Endothelial cell of umbilical vein (primary cell): ENCODE measurements at places on chromosomes 3 and 15. TPM values are rescaled to one million over a fixed set of nuclear protein-coding genes. Genes with fewer than 3 reads are reported as not detected.

DNA sequence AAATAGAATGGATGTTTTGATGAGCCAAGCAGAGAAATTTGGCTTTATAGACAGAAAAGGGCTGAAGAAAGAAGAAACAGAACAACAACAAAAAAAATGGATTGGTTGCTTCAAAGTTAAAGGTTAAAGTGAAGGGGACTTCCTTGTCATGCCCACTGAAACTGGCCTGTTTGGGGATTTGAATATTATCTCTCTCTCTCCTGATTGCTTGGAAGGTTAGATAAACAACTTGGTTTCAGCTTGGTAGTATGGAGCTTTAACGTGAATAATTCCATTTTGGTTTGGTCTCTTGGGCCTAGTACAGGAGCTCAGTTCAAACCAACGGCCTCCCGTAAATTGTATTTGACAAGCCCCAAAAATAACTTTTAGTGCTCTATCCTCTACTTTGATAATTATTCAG, 70.8 kb upstream of the MBNL1 start:
- DNase-seq = no peak

- DNase-seq = no peak
Observed at GRCh38 chr3:134079111-134079547, 49.4 kb upstream of the SLCO2A1 start.

Gene PCNP
- 13.4 and 22.7 TPM in 2 replicates for polyA plus RNA-seq

Gene TMCO5A
- not detected in 2 replicates for polyA plus RNA-seq

DNA sequence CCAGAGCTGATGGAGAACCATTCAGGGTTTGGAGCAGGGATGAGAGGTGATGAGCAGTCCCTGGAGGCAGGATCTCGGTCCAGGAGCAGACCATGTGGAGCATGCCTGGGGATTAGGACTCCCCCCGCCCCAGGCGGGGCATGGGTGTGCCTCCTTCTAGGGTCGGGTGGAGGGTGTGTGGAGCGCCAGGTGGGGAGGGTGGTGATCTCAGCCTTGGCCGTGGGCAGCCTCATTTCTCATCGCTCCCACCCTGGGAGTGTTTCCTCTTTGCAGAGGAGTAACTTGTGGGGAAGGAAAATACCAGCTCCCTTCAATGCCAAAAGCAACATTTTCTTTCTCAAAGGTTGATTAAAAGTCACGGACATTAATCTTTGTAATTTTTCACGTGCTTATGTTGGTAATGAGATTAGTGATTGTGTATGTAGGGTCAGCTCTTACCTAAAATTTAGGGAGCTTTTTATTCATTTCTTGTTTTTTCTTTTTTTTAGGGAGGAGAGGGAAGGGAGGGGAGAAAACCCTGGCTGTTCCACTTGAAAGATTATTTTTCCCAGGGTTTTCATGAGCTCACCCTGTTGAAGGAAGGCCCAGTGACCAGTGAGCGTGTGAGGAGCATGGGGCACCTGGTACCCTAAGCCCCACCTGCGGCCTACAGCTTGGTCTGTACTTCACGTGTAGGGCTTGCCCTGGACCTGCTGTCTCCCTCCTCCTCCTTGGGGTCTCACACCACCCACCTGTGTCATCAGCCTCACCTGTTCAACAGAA, 11.0 kb downstream of the FBLN2 start:
- peak; percentile 40 for DNase-seq

Gene OR5K2
- not detected in 2 replicates for polyA plus RNA-seq

DNA sequence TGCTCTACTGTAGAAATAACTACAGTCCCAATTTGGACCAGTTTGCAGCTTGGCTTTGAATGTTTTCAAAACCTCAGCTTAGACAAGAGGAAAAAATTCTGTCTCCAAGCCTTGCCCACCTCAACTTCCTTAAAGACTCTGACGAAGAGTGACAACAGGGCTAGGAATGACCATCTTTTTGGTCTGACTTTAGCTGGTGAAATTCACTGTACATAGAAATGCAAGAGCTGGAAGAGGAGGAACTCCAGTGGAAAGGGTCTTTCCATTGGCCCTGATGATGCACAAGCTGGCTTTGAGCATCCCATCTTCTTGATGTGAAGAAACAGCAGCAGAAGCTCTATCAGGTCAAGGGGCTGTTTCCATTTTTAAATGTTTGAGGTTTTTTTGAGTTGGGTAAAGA, 22.7 kb upstream of the SH3BP5 start:
- no peak for DNase-seq

Gene CHST2
- polyA plus RNA-seq = 4.3 and 5.2 TPM in 2 replicates

DNA sequence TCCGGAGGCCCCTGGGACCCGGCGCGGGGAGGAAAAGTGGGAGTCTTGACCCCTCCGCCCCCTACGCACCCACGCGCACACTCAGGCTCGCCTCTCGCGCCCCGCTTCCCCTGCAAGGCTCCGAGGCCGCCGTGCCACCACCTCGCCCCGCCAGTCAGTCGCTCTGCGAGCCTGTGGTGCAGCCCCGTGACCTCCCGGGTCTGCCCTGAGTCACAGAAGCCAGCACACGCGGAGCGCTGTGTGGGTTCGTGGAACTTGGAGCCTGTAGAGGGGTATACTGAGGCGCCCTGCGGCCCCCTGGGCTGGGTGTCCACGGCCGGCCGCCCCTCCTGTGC, 380 bp upstream of the ALS2CL start:
- DNase-seq = peak; percentile 16

DNA sequence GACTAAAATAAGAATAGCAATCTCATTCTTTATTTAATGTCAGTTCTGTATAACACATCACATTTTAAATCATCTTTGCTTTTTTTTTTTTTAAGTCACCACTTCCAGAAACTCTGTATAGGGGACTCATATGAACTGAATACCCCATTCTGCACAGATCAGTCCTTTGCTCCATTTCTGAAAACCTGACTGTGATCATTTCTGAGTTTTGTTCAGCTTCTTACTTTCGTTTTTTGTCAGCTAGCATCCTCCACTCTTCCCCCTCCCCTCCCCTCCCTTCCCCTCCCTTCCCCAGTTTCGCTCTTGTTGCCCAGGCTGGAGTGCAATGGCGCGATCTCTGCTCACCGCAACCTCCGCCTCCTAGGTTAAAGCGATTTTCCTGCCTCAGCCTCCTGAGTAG, 49.8 kb upstream of the SGO1 start:
- no peak for DNase-seq

- no peak for DNase-seq
Observed at GRCh38 chr3:55157731-55158130, 229.9 kb upstream of the LRTM1 start.

- DNase-seq = peak; percentile 86
Observed at GRCh38 chr3:194548346-194549321, 61.8 kb upstream of the ATP13A3 start.

GRCh38 chr3:37330466-37330865, 156.1 kb upstream of the LRRFIP2 start:
- DNase-seq = no peak

Gene ZNF860
- polyA plus RNA-seq = 0.19 and 0.29 TPM in 2 replicates

GRCh38 chr3:194136519-194137007, 615 bp downstream of the HES1 start:
- no peak for DNase-seq

- no peak for DNase-seq
Observed at GRCh38 chr15:71559098-71559497, 251.3 kb upstream of the NR2E3 start.

Gene EEF1AKMT4
- 8.0 and 9.8 TPM in 2 replicates for polyA plus RNA-seq

GRCh38 chr3:111608383-111608782, 13.2 kb upstream of the ZBED2 start:
- no peak for DNase-seq

- DNase-seq = no peak
Observed at GRCh38 chr15:40743921-40744814, 10.9 kb downstream of the RMDN3 start.

Gene CYP1A2
- polyA plus RNA-seq = not detected in 2 replicates

Gene CSTA
- polyA plus RNA-seq = not detected in 2 replicates

DNA sequence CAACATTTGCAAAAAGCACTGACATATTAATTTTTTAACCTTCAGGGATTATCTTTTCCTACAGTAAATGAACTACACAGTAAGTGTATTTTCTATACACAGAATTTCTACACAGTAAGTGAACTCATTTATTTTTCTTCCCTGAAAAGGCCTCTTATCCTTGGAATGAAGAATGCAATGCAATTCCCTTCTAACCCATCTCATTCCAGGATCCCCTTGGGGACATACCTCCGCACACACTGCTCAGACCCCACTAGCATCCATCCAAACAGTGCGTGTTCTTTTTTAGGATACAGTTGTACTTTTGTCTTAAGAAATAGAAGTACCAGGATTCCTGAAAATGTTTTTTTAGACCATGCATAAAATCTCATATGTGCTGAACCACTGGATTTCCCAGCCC, 152.8 kb downstream of the UACA start:
- no peak for DNase-seq

Gene EIF2B5
- polyA plus RNA-seq = 35.5 and 42.7 TPM in 2 replicates

- DNase-seq = no peak
Observed at GRCh38 chr15:78751602-78751979, 59.7 kb downstream of the ADAMTS7 start.

DNA sequence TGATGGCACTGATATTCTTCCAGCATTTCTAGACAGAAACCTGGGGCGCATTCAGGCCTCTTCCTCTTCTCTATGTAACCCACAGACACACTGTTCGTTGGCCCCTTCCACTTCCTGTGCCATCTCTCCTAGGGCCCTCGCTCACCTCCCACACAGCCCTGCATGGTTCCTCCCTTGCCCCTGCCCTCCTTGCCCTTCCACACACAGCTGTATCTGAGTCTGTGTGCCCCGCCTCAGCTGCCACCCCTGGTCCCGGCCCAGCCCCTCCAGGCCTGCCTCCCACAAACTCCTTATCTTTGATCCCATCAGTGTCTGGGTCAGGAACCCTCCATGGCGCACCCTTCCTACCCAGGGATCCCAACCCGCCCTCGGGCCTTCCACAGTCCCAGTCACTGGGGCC, 37.9 kb downstream of the RAB6B start:
- no peak for DNase-seq

GRCh38 chr3:46614431-46614830, 2.1 kb downstream of the FAM240A start:
- DNase-seq = no peak

DNA sequence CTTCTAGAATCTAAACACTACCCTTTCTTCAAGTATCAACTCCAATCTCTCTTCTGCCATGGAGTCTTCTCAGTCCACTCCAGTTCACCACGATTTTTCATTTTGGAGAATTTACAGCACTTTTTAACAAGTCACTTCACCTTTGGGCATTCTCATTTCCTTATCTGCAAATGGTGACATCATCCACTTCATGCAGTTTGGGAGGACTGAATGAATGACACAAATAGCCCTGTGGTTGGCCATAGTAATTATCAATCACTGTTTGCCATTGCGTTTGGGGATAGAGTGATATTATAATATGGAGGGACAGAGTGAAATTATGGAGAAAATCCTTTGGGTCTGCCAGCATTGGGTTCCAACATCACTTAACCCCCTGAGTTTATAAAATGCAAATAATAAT, 38.0 kb upstream of the TM4SF1 start:
- peak; percentile 18 for DNase-seq

GRCh38 chr3:148036331-148036876, 627.2 kb downstream of the ZIC1 start:
- DNase-seq = peak; percentile 87

- no peak for DNase-seq
Observed at GRCh38 chr3:93961026-93961425, 12.7 kb downstream of the PROS1 start.

GRCh38 chr3:67739851-67740250, 85.4 kb upstream of the SUCLG2 start:
- no peak for DNase-seq

DNA sequence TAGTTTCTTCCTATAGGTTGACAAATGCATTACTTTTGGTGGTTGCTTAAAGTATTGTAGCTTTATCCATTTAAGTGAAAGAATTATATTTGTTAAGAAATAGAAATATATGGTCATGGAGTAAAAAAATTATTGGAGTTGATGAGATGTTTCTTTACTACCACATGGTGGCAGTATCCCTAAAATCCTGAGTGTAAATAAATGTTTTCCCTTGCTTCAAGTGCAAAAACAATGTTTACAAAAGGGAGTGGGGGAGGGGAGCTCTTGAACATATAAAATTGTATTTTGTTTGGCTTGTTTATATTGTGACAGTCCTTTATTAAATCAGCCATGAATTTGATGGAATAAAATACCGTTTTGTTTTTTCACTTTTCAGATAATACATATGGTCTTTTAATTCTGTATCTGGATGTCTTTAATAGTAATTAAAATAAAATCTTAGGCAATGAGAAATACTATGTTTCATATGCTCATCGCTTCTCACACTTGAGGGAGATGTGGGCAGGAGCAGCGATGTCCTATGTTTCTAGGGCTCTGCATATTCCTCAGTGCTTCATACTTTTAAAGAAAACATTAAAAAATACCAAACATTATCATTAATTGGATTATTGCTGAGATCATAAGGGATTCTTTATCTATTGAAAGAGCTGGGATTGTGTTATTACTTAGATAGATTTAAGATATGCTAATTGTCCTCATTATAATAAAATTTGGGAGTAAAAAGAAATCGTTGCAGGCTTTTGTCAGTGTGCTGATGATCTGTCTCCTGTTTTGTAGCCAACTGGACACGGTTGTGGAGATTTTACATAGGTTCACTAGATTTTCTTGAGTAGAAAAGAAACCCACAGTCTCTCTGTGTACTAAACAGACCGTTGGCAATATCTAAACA, 349.7 kb downstream of the TUSC7 start:
- DNase-seq = peak; percentile 22

- no peak for DNase-seq
Observed at GRCh38 chr15:83289160-83289559, 4.7 kb upstream of the BNC1 start.

- peak; percentile 77 for DNase-seq
Observed at GRCh38 chr3:158434412-158435038, 136.5 kb upstream of the MLF1 start.

Gene UNC45A
- polyA plus RNA-seq = 103 and 111 TPM in 2 replicates

Gene GOLGA8A
- 12.3 and 17.8 TPM in 2 replicates for polyA plus RNA-seq

DNA sequence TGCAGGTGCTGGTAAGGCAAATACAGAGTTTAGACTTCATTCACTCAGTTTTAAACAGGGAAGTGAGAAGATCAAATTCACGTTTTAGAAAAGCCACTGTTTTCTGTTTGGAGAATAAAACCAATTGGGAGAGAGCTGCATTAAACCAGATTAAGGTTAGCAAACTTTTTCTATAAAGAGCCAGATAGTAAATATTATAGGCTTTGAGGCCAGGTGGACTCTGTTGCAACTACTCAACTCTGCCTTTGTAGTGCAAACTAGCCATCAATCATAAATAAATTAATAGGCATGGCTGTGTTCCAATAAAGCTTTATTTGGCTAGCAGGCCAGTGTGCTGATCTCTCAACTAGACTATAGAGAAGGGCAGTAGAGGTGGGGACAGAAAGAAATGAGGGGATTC, 33.5 kb downstream of the SUCLG2 start:
- DNase-seq = no peak

- DNase-seq = no peak
Observed at GRCh38 chr3:124895756-124896155, 8.6 kb upstream of the ITGB5 start.

DNA sequence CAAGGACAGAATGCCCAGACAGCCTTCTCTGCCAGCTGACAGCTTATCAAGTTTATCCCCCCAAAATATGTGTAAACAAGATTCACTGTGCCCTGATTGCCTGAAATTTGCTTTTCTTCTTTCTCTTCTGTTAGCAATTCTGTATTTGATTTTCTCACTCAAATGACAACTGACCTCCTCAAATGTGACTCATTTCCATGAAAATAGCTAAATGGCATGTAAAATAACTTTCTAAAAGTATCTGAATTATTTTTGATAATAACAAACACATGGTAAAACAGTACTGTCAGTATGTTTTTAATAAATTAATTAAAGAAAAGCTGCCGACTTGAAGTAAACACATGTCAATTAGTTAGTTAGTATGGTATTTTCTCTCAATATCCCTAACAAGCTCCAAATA, 202.3 kb upstream of the STAC start:
- DNase-seq = no peak

Gene DCP1A
- polyA plus RNA-seq = 29.5 and 32.3 TPM in 2 replicates
